ENCODE measurements at places on chromosomes 1 and 21.

DNA sequence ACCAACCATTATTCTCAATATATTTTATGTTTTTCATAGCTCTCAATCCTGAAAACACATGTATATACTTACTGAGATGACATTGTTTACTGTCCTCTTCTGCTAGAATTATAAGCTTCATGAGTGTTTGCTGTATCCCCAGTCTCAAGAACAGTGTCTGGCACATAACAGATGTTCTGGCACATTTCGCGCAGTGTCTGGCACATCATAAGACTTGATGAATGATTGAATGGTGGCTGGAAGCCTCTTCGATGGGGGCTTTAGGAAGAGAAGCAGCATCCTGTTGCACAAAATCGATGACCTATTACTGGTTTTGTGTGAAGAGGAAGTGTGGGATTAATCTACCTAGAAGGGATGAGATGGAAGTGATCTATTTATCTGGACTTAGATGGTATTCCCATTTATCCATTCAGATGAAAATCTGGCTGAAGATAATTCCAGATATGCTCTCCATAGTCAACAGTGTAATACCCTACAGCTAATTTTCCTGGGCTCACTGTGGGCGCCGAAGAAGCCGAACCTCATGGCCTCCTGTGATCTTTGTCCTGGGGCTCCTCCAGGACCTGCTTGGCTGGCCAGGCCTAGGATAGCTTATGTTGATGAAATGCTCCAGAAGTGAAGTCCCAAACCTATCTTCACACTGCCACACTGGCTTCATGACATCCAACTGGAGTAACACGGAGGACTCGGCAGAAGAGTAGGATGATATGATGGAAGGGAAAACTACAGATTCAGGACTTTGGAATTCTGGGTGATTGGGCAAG lies 26.5 kb downstream of the CD34 start:
- DNase-seq, result peak; percentile 46

DNA sequence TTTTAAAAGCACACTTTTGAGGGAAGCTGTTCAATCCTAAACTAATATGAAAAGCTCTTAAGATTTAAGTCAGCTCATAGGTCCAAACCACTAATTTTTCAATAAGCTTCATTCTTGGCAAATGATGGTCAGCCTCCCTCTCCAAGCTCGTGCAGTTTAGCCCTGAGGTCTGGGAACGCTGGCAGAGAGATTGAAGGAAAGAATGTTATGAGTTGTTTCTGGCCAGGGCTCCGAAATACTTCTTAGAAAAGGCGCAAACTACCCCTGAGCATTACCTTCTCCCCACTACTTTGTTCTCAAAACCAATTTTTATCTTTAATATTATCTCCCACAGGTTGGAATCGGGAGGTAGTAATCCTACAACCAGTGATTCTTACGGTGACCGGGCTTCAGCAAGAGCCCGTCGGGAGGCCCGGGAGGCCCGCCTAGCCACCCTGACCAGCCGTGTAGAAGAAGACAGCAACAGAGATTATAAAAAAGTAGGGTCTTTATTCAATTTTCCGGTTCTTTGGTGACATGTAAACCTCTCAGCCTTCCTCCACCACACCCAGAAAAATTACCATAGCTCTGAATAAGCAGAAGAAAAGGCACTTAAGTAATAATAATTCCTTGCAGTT lies 147.7 kb downstream of the SYT2 start:
- DNase-seq, result no peak

- DNase-seq, result peak; percentile 3
These were observed 75.0 kb downstream of the ATP6V1G3 start for GRCh38 chr1:198465201-198466144.

DNA sequence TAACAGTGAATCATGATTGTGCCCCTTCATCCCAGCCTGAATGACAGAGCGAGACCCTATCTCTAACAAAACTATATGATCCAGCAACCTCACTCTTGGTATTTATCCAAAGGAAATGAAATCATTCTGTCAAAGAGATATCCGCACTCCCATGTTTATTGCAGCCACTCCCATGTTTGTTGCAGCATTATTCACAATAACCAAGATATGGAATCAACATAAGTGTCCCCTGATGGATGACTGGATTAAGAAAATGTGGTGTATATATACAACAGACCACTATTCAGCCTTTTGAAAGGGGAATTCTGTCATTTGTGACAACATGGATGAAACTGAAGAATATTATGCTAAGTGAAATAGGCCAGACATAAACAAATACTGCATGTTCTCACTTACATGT lies 44.4 kb downstream of the TRMT1L start:
- no peak for DNase-seq

DNA sequence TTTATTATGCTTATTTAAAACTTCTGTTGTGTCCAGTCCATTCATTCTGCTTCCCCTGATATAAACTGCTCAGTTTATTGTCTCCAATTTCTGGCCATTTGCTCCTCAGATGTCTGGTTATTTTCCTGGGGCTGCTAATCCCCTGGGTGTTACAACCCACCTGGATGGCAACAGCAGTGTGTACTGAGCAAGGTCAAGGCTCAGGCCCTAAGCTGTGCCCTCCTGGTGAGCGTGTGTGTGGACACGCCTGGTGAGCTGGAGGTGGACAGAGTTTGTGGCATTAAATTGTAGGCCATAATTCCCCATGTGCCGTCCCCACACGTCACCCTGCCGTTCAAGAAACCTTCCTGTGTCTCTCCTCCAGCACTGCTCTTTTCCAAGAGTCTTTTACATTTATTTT lies 18.1 kb upstream of the KIF1B start:
- no peak for DNase-seq

DNA sequence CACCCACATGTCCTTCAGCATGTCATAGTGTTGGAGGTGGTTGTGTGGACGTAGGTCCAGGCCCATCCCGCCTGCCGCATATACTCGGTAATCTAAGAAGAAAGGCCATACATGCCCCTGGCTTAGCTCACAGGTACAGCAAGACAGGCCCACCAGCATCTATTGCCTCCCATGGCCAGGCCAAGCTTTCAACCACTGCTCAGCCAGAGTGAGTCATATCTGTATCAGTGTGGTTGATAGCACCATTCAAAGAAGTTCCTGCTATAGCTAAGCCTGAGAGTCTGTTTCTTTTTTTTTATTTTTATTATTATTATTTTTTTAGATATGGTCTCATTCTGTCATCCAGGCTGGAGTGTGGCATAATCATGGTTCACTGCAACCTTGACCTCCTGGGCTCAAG lies 17.0 kb downstream of the KLHDC8A start:
- DNase-seq, result no peak

DNA sequence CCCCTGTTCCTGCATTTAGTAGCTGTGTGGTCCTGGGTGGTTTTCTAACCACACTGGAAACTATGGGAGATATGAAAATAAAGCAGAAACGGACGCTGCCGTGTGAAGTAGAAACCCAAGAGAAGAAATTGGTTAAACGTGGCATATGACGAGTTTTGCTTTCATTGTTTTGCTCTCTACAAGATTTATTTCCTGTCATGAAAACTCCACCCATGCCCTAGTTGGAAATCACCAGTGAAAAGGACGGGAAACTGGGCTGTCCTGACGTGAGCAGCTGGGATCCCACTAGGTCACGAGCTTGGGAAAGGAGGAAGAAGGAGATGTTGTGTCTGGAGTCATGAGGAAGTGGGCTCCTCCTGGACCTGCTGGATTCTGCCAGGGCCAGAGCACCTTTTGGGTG lies 120.8 kb upstream of the GADD45A start:
- DNase-seq, result no peak

DNA sequence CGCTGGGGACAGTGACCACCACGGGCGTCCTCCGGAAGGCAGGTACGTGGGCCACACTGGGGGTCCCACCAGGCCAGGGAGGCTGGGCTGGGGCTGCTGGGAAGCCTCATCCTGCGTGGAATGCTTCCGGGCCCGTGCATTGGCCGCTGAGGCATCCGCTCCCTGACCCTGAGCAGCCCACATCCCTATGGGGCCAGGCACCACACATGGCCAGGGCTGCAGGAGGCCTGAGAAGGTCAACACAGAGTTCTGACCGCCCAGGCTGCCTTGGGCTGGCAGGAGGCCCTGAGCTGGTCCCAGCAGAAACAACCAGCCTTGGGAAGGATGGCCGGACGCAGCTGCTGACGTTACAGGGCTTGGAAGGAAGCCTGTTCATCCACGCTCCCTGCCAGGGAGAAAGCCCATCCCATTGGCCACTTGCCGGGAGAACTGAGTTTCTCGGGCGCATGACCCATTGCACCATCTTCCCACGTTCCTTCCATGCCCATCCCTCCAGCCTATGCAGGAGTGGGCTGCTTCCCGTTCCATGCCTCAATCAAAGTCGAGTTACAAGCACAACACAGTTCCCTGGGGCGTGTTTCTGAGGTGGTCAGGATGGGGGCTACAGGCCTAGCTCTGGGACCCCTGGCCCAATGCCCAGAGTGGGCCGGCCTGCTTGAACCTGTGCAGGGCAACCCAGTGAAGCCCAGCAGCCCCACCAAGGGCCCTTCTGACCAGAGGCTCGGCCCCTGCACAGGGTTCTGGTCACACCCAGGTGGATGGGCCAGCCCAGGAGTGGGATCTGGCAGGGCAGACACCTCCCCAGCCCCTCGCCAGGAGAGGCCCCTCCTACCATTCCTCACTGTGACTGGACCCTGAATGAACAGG lies 31.7 kb downstream of the TRIM11 start:
- no peak for DNase-seq

GRCh38 chr1:86756062-86756406 lies 51.7 kb downstream of the SH3GLB1 start:
- peak; percentile 95 for DNase-seq

GRCh38 chr1:184409011-184409410 lies 22.2 kb downstream of the C1orf21 start:
- no peak for DNase-seq

DNA sequence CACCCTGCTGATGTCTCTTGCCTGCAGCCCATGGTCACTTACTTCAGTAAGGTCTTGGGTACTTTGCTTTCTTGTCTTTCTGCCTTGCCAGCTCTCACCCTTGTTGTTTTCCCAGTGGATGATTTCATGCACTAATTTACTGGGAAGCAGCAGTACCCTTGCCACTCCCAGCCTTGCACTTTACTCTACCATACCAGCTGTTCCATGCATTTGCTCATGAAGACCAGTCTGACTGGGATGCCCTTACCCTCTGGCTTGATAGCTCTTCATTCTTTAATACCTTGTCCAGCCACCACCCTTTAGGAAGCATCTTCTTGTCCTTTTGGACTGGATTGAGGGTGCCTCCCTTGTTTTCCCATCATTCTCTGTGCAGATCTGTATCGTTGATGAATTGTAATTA lies 28.3 kb downstream of the CDC14A start:
- no peak for DNase-seq

- no peak for DNase-seq
These were observed 1.1 kb downstream of the SOD1 start for GRCh38 chr21:31660591-31660990.

GRCh38 chr21:38080888-38081287 lies 164.6 kb upstream of the KCNJ6 start:
- no peak for DNase-seq

GRCh38 chr1:159973350-159973940 lies 19.4 kb upstream of the SLAMF9 start:
- DNase-seq, result no peak

- DNase-seq, result no peak
These were observed 67.7 kb downstream of the MPZL1 start for GRCh38 chr1:167789501-167789900.

GRCh38 chr1:158916085-158916484 lies 15.3 kb upstream of the PYHIN1 start:
- no peak for DNase-seq

GRCh38 chr1:230900984-230901383 lies 32.7 kb upstream of the C1orf198 start:
- no peak for DNase-seq

GRCh38 chr1:10888291-10888690 lies 91.8 kb upstream of the CASZ1 start:
- peak; percentile 46 for DNase-seq

DNA sequence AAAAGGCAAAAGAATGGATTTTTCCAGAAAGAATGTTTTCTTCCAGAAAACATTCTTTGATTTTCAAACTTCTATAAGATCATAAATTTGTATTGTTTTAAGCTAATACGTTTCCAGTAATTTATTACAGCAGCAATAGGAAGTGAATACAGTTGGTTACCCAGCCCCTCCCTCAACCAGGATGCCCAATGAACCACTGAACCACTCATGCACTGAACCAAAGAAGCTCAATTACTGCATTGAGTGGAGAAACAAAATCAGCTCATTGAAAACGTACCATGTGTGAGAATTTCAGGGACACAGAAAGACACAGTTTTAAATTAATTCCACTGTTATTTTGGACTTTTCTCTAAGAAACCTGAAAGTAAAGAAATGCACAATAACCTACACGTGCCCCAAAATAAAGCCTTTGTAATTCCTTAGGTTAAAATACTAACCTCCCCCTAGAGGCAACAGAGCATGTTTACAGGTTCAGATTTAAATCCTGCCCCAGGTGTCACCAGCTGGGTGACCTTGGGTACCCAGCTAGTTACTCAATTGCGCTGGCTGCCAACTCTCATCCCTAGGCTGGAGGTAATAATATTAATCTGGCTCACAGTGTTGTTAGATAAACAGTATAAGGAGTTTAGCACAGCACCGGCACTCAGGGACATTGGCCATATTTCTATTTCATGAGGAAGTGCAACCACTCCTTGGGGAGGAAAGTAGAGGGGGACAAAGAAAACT lies 111.7 kb downstream of the NMNAT2 start:
- DNase-seq, result no peak

DNA sequence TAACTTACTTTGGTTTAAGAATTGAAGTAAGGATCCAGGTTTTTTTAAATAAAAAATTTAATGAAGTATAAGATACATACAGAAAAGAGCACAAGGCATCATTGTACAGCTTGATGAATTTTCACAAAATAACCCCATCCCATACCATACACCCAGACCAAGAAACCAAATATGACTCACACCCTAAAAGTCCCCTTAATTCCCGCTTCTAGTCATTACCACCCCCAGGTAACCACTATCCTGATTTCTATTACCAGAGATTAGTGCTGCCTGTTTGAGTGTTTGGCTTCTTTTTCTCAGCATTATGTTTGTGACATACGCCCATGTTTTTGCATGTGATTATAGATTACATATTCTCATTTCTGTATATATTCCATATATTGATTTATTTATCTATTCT lies 98.5 kb upstream of the HIVEP3 start:
- DNase-seq, result no peak

- DNase-seq, result peak; percentile 55
These were observed 1.3 kb downstream of the FOXJ3 start for GRCh38 chr1:42333662-42334239.

- no peak for DNase-seq
These were observed 740.9 kb upstream of the TPTE start for GRCh38 chr21:9780441-9780937.

- no peak for DNase-seq
These were observed 86.2 kb downstream of the SLC66A1 start for GRCh38 chr1:19398309-19398760.

Data from NCI-H1417 (cell line).